MG63 (cell line): ENCODE measurements at places on chromosomes 1 and 21. TPM values are rescaled to one million over a fixed set of nuclear protein-coding genes. Genes with fewer than 3 reads are reported as not detected.

IL6R gene
- 6.0 and 10.0 TPM in 2 replicates for total RNA-seq

KIAA1614 gene
- 3.9 and 13.8 TPM in 2 replicates for total RNA-seq

SPRR2E gene
- not detected in 2 replicates for total RNA-seq

KLF17 gene
- 3.1 TPM in 1 of 2 replicates, not detected in the other for total RNA-seq

OR14K1 gene
- total RNA-seq, result not detected in 2 replicates

SMYD3 gene
- total RNA-seq, result 33.3 and 46.6 TPM in 2 replicates

MCOLN2 gene
- total RNA-seq, result 2.8 and 5.6 TPM in 2 replicates

LRRC53 gene
- not detected in 2 replicates for total RNA-seq

FAM151A gene
- not detected in 2 replicates for total RNA-seq

NIBAN1 gene
- 11.0 and 12.8 TPM in 2 replicates for total RNA-seq

AGL gene
- 1.4 and 20.1 TPM in 2 replicates for total RNA-seq

FABP3 gene
- 18.5 and 72.0 TPM in 2 replicates for total RNA-seq

FMN2 gene
- total RNA-seq, result 15.6 and 15.7 TPM in 2 replicates

CCDC185 gene
- total RNA-seq, result 0.47 TPM in 1 of 2 replicates, not detected in the other

RRP1 gene
- total RNA-seq, result 72.4 and 109 TPM in 2 replicates

SLC45A3 gene
- 1.7 and 3.2 TPM in 2 replicates for total RNA-seq

TNFAIP8L2 gene
- total RNA-seq, result not detected in 2 replicates
